NCI-H146 (cell line): ENCODE measurements at places on chromosomes 2 and 18.

GRCh38 chr2:68291314-68291713 lies 28.4 kb downstream of the CNRIP1 start:
- no peak for DNase-seq

DNA sequence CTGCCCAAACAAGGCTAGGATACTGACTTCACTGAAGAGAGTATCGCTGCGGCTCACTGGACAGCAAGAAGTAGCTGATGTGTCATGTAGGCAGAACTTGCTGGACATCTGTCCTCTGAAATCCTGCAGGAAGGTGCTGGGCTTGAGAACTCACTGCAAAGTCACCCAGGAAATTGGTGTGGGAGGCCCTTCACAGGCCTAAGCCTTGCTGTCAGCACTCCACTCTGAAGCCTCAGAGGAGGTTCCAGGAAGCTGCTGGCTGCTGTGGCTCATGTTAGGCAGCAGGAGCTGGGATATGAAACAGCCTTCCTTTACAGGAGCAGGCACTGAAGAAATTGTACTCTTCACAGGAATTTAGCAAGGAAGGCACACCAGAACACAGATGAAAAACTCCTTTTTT lies 88.3 kb upstream of the CCDC68 start:
- no peak for DNase-seq

DNA sequence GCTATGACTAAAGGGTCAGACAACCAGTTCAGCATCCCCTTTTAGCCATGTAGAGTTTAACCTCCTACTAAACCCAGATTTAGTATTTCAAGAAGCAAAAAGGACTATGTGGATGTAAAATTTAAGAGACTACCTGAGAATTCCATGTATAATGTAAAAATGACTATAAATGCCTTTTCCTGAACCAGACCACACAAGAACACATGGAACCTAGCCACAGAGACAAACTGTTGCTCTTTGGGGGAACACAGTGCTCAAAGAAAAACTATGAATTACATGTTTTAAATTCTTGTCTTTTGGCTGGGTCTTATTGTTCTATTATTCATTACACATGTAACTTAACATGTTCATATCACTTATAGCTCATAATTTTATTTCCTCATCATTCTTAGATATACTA lies 192.8 kb downstream of the DNER start:
- DNase-seq, result no peak

- no peak for DNase-seq
These were observed 19.4 kb upstream of the CYP1B1 start for GRCh38 chr2:38095079-38095995.

- DNase-seq, result no peak
These were observed 95.0 kb downstream of the MBP start for GRCh38 chr18:77037567-77037966.

- no peak for DNase-seq
These were observed 39.3 kb upstream of the PARD3B start for GRCh38 chr2:204505946-204506345.
